ENCODE measurements at places on chromosomes 4 and X.

GRCh38 chr4:84378356-84378755, 120.7 kb downstream of the NKX6-1 start:
- DNase-seq: no peak

- DNase-seq: no peak
Measured at GRCh38 chr4:24862073-24862751, 50.6 kb downstream of the CCDC149 start.

GRCh38 chr4:76206222-76206942, 7.2 kb downstream of the SCARB2 start:
- no peak for DNase-seq

- no peak for DNase-seq
Measured at GRCh38 chrX:31870267-31870666, 798.4 kb upstream of the FTHL17 start.

DNA sequence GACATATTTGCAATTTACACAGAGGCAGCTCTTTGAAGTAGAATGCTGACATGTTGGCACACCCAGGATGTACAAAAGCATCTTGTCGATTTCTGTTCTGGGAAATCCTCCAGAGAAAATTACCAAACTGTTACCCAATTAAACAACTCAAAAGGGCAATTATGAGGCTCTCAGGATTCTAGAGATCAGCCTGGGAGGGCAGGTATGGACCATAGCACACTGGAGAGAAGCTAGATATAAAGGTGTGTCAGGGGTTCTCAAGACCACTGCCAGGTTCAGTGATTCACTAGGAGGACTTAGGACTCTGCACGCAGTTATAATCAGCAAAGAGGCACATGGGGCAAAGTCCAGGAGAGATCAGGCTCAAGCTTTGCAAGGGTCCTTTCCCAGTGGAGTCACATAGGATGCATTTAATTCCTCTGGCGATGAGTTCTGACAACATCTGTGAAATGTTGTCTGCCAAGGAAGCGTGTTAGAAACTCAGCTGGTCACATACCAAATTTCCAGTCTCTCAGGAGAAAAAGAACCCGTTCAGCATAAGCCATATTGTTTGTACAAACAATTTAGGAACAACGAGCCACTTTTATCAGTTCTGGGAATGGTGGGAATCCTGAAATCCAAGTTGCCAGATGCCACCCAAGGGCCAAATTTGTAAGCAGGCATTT, 100.8 kb downstream of the SYTL5 start:
- no peak for DNase-seq

GRCh38 chr4:63302792-63303191, 1106.5 kb downstream of the TECRL start:
- no peak for DNase-seq

GRCh38 chr4:165299399-165300060, 27.9 kb upstream of the MSMO1 start:
- DNase-seq: no peak

DNA sequence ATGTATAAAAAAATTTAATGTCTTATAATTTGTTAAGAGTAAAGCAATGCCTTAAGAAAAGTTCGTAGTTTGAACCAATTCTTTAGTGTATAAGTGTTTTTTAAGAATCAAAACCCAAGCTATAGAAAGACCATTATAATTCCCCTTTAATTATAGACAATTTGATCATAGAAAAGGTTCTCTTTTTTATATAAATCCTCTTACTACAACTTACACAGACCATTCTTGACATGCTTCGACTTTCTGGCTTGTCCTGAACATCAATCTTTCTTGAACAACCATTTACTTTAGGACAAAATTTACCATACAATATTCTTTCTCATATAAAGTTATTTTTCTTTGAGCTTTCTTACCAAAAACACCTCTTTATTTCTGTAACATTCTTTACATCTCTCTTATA, 330.5 kb upstream of the SPANXN1 start:
- DNase-seq: no peak

DNA sequence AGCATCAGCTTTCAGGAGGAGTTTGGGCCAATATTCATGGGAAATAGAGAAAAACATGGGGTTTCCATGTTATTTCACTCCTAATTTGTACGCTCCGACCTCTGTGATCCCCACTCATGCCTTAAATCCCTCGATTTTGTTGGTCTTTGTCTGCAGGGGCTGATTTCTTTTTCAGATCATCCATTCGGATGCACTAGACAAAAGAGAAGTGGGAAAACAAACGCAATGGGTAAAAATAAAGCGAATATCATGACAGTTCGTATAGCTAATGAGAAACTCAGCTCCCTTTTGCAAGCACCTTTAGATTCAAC, 139.1 kb upstream of the PLAC1 start:
- DNase-seq: no peak

DNA sequence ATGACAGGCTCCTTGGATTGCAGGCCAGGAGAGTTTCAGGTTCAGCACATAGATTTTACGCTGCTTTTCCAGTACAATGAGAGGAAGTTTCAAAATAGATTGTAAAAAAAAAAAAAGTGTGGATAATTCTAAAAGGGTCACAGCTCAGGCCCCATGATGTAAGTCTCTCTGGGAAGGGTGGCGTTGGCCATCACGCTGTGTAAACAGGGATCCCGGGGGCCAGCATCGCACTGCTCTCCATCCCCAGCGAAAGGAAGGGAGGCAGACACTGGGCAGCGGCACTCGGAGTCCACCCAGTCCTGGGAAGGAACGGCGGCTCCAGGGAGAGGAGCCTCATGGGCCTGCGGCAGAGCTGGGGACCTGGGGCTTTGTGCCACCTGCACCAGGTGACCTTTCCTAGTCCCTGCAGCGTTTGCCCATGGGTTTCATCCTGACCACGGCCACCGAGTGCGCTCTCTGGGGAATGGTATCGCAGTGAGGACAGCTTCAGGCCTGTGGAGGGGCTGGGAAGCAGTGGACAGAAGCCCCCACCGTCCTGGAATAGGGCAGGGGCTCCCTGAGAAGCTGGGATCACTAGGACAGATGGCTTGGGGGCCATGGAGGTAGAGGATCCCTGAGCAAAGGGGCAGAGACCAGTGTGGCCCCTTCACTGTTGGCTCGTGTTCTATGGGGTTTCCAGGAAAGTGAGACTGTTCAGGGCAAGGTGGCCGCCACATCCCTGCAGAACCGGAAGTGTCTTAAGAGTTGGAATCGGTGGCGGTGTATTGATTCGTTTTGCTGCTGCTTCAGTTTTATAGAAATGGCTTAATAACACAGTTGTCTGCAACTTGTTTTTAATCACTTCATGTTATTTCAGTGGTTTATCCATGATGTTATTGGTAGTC, 38.9 kb downstream of the RGS12 start:
- DNase-seq: no peak

DNA sequence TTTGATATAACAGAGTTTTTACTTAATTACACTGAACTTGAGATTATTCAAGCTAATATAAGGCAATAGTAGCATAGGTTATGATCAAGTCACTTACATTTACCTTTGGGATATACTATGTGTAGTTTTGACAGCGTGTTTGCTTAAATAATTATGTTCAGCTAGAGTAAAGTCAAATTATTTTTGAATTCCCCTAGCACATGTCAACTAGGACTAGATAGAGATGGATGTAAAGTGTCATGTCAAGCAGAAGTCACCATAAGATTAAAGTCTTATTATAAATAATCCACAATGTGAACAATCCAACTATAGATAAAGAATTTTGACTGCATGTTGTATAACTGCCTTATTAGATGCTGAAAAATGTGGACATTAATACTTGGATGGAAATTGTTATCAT, 665.2 kb downstream of the GRID2 start:
- DNase-seq: no peak

DNA sequence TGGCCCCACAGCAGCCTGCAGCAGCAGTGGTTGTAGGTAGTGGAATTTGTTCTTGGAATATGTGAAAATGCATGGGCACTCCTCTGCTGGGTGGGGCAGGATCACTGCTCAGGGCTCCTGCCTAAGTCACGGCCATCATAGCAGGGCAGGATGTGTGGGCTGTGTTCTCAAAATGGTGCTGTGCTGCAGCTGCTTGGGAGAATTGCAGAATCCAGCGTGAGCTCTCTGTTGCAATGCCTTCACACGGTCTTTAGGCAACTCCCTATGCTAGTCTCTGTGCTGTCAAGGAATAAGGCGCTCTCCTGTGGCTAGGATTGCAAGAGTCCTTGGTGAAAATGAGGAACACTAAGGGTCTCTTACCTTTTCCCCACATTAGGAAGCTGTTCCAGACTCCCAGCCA, 42.9 kb downstream of the F8 start:
- no peak for DNase-seq

DNA sequence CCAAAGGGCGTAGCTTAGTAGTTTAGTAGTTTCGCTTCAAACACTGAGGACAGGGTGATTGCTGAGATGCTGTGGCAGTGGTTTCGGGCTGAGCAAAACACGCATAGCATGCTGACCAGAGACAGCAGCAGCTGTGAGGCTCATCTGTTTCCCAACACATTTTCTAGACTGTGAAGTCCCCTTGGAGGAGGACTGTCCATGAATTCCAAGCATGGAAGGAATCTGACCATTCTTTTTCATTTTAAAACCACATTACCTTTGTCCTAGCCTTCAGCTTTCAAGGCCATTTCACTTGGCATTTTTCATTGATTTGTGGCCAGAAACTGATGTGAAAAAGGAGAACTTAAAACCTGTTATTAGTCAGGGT, 240.9 kb downstream of the PALLD start:
- DNase-seq: no peak

GRCh38 chr4:113678641-113679040, 82.9 kb downstream of the CAMK2D start:
- DNase-seq: no peak

DNA sequence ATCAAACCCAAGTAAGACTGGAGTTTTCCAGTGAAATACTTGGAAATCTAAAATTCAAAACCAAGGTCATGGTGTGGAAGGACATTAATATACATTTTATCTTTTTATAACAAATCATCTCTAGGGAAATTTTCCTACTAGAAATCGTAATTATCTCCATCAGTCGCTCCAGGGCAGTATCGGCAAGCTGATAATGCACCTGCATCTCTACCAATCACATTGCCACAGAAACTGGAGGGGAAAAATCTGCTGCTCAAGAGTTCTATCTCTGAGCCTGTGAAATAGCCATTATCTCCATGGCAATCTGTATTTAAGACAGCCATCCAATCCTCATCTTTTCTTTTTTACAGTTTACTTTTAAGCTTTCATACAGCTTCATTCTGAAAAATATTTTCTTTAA, 538.3 kb upstream of the GALNT7 start:
- no peak for DNase-seq

GRCh38 chrX:140767646-140768045, 58.1 kb downstream of the LINC00632 start:
- DNase-seq: no peak

DNA sequence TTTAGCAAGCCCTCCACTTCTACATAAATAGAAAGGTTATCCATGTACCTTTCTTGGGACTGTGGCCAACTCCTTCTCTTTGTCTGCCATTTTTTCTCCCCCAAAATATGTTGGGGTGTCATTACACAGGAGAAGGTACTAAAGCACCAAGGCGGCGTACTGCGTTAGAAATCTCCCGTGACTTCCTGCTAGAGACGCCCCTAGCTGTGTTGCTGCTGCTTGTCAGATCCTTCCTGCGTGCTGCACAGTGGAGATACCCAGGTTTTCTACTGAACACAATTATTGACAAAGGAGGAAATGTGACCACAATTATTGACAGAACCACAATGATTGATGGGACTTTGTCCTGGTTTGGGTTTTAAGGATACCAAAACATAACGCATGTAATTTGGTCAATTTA, 97.7 kb downstream of the EFHC2 start:
- DNase-seq: no peak

DNA sequence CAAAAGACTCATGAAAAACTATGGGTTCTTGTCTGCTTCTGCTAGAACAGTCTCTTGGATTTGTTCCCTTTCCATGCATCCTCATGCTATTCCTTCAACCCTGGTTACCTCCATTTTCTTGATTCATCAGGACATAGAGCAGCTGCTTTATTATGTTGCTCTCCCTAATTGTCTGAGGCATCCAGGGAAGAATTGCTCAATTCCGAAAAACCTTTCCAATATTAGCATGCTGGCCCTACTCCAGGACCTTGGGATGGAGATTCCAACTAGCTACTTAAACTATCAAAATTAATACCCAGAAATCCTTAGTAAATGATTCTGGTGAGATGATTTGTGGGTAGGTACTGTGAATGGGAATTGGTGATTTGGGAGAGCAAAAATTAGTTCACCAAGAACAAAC, 56.6 kb upstream of the FAM47B start:
- no peak for DNase-seq

- DNase-seq: no peak
Measured at GRCh38 chr4:176261481-176261880, 7.5 kb downstream of the ASB5 start.

DNA sequence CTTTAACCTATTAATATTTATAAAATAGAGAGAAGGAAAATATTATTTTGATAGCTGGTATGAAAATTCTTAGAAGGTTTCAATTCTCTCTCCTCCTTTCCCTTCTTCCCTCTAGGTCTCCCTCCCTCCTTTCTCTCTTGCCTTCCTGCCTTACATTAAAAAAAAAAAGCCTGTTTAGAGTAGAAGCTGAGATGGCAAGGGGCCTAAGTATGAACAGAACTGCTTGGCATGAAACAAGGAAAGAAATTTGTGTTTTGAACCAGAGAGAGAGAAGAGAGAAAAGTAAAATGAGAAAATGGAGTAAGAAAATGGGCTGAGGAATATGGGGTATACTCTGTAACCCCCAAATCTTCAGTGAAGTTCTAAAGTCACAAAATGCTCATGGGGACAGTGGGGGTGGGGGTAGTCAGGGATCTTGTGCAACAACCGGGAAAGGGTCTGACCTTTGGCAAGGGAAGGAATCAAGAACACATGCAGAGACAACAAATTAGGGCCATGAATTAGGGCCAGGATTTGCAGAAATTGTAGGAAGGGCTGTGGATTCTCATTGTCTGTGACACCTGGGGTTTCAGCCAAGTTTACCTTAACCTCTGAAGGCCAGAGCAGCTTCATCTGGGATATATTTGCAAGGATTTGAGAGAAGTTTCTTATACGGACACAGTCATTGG, 30.6 kb downstream of the SUPT20HL2 start:
- DNase-seq: no peak

DNA sequence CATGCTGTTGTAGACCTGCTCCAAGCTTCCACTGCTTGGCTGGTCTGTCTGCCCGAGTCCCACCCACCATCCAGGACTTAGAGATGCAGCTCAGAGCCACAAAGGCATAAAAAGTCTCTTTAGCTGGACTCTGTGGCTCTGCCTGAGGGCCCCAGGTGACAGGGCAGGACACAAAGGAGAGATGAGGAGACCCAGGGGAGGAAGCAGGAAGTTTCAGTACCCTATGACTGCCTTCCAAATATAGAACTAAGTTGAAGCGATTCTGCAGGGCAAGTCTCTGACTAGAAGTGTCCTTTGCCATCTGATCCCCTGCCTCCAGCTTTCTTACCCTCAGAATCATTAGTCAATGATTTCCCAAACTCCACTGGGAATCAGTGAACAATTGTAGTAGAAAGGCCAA, 11.2 kb upstream of the CXCR3 start:
- no peak for DNase-seq
